ENCODE measurements at places on chromosomes 3 and 15.

DNA sequence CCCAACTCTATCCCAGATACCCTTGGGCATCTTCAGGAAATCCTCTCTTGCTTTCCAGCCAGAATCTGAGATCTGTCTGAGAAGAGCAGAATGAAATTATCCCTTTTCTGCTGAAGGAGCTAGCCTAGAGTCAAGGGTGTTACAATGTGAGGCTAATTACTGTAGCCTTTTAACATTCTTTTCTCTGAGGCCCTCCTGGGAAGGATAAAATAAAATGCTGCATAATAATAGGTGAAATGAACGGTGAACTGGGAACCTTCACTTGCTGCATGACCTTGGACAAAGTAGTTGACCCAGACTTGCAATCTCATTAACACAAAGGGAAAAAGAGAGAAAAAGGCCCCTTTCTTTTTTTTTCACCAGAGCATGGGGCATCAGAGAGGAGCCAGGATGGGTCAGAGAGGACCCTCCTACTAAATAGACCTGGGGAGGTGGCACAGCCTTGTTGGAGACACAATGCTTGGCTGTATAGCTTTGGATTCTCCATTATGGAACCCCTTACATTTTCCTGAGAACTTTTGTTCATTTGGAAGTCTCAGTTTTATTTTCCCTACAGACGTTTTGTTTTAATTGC is 137.0 kb upstream of the LIPC start:
- DNase-seq: no peak

GRCh38 chr3:156677536-156677935 is 3.1 kb downstream of the TIPARP start:
- no peak for DNase-seq

GRCh38 chr15:83973816-83974215 is 261.8 kb upstream of the GOLGA6L4 start:
- no peak for DNase-seq

GRCh38 chr3:118292841-118293240 is 741.8 kb downstream of the IGSF11 start:
- DNase-seq: no peak

GRCh38 chr3:47012342-47013230 is 33.1 kb downstream of the NBEAL2 start:
- no peak for DNase-seq

Data from activated CD8-positive, alpha-beta memory T cell treated with anti-CD3 and anti-CD28 coated beads for 48 hours (primary cell).